ENCODE measurements at places on chromosomes 2 and 18. TPM values are rescaled to one million over a fixed set of nuclear protein-coding genes. Genes with fewer than 3 reads are reported as not detected.
A peak's percentile ranks its signal among the peaks of the same experiment; 100 is the strongest.

The DYNC2LI1 gene
- total RNA-seq = 22.7 TPM

The SLC5A7 gene
- 0.30 TPM for total RNA-seq

The NGEF gene
- 1.7 TPM for total RNA-seq

The UGT1A5 gene
- 0.27 TPM for total RNA-seq

The NT5DC4 gene
- total RNA-seq = 0.53 TPM

The RHOB gene
- total RNA-seq = 176 TPM

The FAHD2B gene
- 11.8 TPM for total RNA-seq

DNA sequence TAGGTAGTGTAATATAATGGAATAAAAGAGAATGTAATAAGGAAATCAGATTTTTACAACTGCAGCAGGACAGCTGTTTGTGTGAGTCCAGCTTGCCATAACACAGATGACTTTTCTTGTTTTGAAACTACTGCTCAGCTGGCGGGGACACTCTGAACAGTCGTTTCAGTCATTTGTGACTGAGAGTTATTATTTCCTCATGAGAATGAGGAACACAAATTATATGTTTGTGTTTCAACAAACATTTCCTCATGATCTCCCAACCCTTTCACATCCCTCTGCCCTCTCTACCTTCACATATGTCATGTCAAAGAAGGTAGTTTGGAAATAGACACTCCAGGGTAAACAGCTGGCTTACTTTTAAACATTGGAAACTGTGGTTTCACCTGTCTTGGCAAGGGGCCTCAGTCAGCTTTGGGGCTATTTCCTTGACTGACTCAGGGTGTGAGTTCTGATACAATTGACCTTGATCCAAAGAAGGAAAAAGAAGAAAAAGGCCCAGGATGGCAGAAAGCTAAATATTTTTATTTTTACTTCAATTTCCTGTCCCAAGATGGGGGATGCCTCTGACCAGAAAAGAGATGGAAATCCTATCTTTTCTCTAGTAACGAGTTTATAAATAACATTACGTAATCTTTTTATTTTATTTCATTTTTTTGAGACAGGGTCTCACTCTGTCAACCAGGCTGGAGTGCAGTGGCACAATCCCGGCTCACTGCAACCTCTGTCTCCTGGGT is 593 bp downstream of the SP140L start:
- peak overlapping the region; percentile 56 for H3K4me3 ChIP-seq
- no peaks in the 10 kb centered on the region for H3K27me3 ChIP-seq
- no peaks in the 10 kb centered on the region for H3K36me3 ChIP-seq
- H3K27ac ChIP-seq = peak overlapping the region; percentile 93

- H3K27me3 ChIP-seq = no peaks in the 10 kb centered on the region
- no peak overlapping the region for H3K27ac ChIP-seq
- peaks cover 43% of the 10 kb centered on the region for H3K4me1 ChIP-seq
- no peak for DNase-seq
These were observed 14.9 kb downstream of the ITGA6 start for GRCh38 chr2:172442072-172442895.

GRCh38 chr2:55168221-55169154 is 63.6 kb downstream of the CLHC1 start:
- peaks cover 48% of the 10 kb centered on the region for H3K4me1 ChIP-seq
- no peak overlapping the region for H3K27ac ChIP-seq
- no peak for DNase-seq
- no peaks in the 10 kb centered on the region for H3K27me3 ChIP-seq

DNA sequence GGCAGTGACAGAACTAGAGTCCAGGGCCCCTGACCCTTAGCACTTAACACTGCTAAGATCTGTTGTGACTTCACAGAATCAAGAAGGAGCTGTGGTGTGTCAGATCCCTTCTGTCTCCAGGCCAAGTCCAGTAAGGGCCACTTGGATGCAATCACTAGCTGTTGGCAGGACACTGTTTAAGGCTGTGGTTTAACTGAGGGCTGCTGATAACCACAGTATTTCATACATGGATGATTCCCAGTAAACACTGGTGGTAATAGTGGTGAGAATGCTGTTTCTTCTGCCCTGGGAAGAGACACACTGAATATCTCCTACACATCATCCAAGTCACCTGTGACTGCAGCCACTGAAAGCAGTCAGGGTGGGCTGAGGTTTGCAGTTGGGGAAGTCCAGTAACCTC is 77.7 kb upstream of the FBXO11 start:
- DNase-seq = no peak
- no peaks in the 10 kb centered on the region for H3K36me3 ChIP-seq
- H3K4me1 ChIP-seq = no peaks in the 10 kb centered on the region
- H3K4me3 ChIP-seq = no peak overlapping the region
- no peak overlapping the region for H3K27ac ChIP-seq

- no peaks in the 10 kb centered on the region for H3K36me3 ChIP-seq
- no peak for DNase-seq
- no peaks in the 10 kb centered on the region for H3K27me3 ChIP-seq
- H3K4me1 ChIP-seq = no peaks in the 10 kb centered on the region
- no peak overlapping the region for H3K4me3 ChIP-seq
These were observed 190.0 kb downstream of the NAPG start for GRCh38 chr18:10715791-10716190.

DNA sequence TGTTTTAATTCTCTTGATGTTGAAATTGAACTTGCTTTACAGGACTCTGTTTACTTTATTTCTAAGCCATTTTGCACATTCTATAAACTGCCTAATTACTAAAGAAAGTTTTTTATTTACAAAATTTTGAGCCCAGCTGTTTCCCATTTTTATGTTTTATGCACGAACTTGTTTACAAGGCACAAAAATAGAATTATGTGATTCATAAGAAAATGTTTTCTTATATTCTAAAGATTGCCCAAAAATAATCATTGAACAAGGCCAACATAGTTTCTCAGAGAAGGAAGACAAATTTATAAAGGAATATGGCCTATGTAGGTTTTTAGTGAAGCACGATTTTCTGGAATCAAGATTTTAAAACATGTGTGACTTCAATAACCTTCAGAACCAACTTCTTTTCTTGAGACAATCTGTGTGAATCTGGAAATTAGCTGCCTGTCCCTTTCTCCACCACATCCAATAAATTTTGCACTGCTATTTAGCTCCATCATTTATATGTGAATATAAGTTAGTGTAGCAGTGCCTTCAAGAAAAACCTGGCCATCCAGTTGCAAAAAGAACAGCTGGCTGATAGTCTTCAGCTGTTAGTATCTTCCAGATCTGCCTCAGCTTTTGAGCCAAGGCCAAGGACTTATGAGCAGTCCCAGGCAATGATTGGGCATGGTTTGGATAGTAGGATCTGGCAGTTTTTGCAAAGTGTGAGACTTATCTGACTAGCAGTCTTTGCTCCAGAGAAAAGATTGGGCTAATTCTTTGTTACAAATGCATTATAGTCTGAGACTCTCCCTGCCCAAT is 253.2 kb upstream of the COL3A1 start:
- H3K27ac ChIP-seq = no peak overlapping the region
- H3K36me3 ChIP-seq = no peaks in the 10 kb centered on the region
- no peak for DNase-seq
- no peaks in the 10 kb centered on the region for H3K4me1 ChIP-seq

- H3K36me3 ChIP-seq = peaks cover 19% of the 10 kb centered on the region
- H3K27ac ChIP-seq = no peak overlapping the region
- DNase-seq = no peak
- peaks cover 10% of the 10 kb centered on the region for H3K4me1 ChIP-seq
- H3K27me3 ChIP-seq = no peaks in the 10 kb centered on the region
- no peak overlapping the region for H3K4me3 ChIP-seq
These were observed 118.3 kb downstream of the MAP3K20 start for GRCh38 chr2:173193925-173194324.

DNA sequence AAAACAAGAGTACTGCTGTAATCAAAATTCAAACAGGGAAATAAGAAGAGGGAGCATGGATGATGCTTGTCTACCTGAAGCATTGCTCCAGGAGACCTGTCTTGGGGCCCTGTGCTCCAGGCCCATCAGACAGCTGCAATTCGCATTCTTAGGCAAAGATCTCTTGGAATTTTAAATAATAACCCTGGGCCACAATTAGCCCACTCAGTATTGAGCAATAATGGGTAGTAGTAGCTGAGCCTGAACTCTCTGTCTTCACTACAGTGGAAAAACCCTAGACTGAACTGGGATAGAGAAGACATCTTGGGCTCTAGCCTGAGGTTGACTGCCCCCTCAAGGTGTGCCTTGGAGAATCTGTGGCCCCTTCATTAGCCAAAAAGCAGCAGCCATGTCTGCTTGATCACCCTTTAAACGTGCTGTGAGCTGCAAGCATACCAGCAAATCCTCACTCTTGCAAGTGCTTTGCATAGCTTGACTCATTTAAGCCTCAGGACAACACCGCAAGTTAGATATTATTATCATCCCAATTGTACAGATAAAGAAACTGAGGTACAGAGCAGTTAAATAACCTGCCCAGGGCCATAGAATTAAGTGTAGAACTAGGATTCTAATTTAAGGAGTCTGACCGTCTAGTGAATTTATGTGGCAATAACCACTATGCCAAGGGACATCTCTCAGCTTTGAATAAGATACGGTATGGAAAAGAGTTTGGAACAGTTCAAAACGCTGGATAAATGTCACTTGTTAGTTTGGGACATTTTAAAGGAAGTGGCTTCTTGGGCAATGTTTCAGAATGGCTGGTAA is 69.0 kb downstream of the DDX1 start:
- H3K4me1 ChIP-seq = no peaks in the 10 kb centered on the region
- H3K4me3 ChIP-seq = no peak overlapping the region
- no peaks in the 10 kb centered on the region for H3K36me3 ChIP-seq
- H3K27me3 ChIP-seq = no peaks in the 10 kb centered on the region
- no peak overlapping the region for H3K27ac ChIP-seq
- DNase-seq = no peak

DNA sequence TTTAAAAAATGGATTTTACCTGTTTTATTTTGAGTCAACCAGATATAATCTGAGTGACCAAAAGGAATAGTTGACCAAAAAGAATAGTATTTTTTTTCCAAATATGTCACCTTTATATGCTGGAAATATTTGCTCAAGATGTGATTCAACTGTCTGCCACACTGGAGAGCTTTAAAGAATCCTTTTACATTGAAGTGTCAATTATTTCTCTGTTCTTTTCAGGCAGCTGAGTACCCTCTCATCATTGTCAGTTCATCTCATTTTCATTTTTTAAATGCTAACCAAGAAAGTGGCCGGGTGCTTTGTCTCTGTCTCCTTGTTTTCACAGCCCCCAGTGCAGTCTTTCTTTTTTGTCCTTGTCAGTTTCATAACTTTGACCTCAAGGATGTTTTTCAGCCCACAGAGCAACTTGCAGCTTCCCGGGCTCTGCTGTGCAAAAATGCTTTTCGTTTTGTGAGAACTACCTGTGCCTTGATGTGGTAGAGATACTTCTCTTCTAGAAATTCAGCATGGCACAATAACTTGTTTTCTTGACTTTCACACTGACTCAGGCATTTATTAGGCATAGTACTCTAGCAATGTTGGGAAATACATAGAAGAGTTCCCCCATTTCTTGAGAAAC is 23.4 kb upstream of the CERS6 start:
- no peak for DNase-seq
- H3K4me1 ChIP-seq = no peaks in the 10 kb centered on the region
- no peaks in the 10 kb centered on the region for H3K36me3 ChIP-seq
- H3K27me3 ChIP-seq = no peaks in the 10 kb centered on the region

- H3K27ac ChIP-seq = peak within 1 kb of the TSS; percentile 95
- H3K4me1 ChIP-seq = peaks cover 38% of the 10 kb centered on the region
- peak; percentile 97 for DNase-seq
- H3K4me3 ChIP-seq = peak within 1 kb of the TSS; percentile 82
These were observed at the start of gene C1D for GRCh38 chr2:68062680-68063387. TSS of gene C1D (minus strand) at chr2:68063004. CDS start at chr2:68047310, 15,694 bp downstream.

DNA sequence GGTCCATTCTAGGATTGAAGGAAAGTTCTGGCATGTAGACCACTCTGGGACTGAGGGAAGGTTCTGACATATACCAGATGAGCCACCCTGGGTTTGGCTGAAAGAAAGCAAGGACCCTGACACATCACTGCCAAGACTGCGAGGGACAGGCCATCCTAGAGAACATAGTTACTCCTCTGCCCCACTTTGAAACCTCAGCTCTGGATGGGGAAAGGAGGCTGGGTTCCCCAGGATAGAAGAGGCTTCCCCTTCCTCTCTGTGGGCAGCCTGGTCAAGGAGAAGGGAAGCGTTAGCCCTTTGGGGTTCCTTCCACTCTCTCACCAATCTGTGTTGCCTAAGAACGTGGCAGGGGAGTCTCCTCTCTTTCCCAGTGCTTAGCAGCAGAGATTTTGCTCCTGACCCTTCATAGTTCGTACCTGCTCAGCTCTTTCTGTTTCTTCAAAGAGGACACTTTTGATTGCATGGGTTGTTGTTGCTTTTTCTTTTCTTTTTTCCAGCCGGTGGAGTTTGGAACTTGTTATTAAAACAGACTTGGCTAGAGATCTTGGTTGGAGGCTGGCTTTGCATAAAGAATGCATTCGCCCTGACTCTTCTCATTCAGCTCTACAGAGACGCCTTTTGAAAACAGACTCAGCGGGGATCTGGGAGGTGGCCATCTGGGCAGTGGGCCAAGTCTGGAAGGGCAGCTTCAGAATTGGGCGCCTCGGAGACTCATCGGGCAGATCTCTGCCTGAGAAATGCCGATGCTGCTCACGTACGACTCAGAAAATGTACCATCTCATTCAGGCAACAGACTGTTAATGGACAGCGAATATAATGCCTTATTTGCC is 166.1 kb downstream of the CLIP4 start:
- no peak overlapping the region for H3K27ac ChIP-seq
- H3K4me3 ChIP-seq = no peak overlapping the region
- H3K27me3 ChIP-seq = no peaks in the 10 kb centered on the region
- H3K4me1 ChIP-seq = no peaks in the 10 kb centered on the region
- no peaks in the 10 kb centered on the region for H3K36me3 ChIP-seq

DNA sequence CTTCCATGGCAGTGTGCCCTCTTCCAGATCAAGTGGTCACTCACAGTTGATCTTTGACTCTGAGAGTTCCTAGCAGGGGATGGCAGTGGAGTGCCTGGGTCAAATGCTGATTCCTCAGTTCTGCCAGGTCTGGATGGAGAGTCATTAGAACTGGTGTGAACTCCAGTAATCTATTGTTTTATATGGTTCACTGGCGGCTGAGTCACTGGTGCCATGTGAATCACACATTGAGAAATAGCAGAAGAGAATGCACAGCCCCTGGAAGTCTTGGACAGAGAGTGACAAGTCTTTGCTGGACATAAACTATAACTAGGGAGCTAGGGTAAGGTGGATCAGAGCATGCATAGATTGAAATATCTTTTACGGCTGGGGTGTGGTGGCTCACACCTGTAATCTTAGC is 86.9 kb downstream of the EIF2AK3 start:
- no peaks in the 10 kb centered on the region for H3K27me3 ChIP-seq
- H3K4me1 ChIP-seq = no peaks in the 10 kb centered on the region
- H3K27ac ChIP-seq = no peak overlapping the region
- DNase-seq = no peak
- H3K36me3 ChIP-seq = no peaks in the 10 kb centered on the region

GRCh38 chr2:10022966-10023662 is 20.2 kb upstream of the KLF11 start:
- H3K27ac ChIP-seq = no peak overlapping the region
- peaks cover 22% of the 10 kb centered on the region for H3K4me1 ChIP-seq
- no peaks in the 10 kb centered on the region for H3K27me3 ChIP-seq
- H3K36me3 ChIP-seq = no peaks in the 10 kb centered on the region
- H3K4me3 ChIP-seq = no peak overlapping the region
- DNase-seq = peak; percentile 29

GRCh38 chr2:237500681-237501424 is 13.8 kb downstream of the MLPH start:
- H3K27ac ChIP-seq = peak overlapping the region; percentile 19
- no peak overlapping the region for H3K4me3 ChIP-seq
- no peak for DNase-seq
- H3K36me3 ChIP-seq = peaks cover 28% of the 10 kb centered on the region
- H3K4me1 ChIP-seq = peaks cover 83% of the 10 kb centered on the region
